ENCODE measurements at places on chromosomes 12 and 14.
A peak's percentile ranks its signal among the peaks of the same experiment; 100 is the strongest.

DNA sequence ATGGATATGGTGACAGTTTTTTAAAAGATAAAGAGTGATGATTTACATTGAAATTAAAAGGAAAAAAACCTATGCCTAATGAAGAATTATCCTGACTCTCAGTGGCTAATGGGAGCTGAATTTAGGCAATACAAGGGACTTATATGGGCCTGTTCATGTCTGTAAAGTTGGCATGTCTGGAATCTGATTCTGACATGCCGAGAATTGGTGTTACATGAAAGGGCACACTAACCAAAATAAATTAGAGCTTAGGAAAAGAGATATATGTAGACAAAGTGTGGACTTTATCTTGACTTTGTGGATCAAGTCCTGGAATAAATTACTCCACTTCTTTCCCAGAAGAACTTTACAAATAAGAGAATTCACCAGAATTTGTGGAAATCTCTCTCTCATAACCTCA is 1.1 kb downstream of the TDG start:
- peak; percentile 13 for DNase-seq

DNA sequence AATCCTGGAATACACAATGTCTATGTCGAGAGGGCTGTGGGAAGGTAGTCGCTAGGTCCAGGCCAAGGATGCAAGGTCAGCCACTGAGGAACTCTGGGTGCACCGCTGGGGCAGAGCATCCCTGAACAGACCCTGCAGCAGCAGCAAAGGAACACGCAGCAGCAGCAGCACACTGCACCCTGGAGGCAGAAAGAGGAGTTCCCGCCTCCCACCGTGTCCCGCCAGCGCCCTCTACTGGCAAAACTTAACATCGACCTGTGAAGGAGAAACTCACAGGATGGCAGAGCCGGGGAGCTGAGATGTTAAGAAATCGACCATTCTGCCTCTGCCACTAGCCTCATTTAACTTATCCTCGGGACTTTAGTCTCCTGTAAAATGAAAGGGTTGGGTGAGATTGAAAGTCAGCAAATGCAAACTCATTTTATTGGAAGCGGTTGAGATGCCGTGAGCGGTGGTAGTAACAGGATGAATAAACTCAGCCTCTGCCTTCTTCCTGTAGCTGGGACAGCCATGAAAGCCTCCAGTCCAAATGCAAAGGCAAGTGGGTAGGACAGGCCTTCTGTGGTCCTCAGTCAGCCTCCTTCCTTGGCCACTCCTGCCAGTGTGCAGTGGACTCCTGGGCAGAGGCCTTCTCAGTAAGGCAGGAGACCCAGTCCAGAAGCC is 45.6 kb downstream of the STAB2 start:
- DNase-seq = peak; percentile 52

- DNase-seq = no peak
These were observed 202.6 kb upstream of the AVPR1A start for GRCh38 chr12:63353559-63353958.

DNA sequence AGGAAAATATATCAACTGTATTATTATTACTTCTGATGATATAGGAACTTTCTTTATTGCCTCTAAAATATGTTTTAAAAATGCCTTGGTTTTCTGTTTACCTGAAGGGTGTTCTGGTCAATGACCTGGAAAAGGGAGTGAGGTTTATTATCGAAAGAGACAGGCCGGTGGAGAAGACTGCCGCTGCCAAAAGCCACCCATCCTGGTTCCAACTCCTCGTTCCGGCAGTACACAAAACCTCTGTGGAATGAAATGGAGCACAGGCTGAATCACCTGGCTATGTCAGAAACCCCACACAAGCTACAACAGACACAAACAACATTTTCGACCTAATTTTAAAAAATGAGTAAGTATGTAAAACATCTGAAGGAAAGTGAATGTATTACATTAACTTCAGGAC is 73.6 kb downstream of the HECTD4 start:
- no peak for DNase-seq

DNA sequence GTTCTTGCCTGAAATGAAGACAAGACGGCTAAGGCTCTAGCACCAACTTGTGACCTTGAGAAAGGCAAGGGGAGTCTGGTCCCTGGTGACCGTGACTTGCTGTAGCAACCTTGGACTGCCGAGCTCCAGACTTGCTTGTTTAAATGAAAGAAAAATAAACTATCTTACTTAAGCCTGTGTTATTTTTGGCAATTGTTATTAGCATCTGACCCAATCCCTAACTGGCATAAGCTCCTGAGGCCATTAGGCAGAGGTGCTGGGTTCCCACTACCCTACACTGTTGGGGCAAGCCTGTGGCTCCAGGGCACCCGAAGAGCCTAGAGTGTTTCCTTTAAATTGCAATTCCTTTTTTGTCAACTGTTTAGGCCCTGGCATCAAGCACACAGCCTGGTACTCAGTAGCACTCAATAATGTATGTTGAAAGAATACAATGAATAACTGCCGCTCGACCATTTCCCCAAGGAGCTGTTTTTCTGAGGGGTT is 106.9 kb upstream of the HIF1A start:
- no peak for DNase-seq

DNA sequence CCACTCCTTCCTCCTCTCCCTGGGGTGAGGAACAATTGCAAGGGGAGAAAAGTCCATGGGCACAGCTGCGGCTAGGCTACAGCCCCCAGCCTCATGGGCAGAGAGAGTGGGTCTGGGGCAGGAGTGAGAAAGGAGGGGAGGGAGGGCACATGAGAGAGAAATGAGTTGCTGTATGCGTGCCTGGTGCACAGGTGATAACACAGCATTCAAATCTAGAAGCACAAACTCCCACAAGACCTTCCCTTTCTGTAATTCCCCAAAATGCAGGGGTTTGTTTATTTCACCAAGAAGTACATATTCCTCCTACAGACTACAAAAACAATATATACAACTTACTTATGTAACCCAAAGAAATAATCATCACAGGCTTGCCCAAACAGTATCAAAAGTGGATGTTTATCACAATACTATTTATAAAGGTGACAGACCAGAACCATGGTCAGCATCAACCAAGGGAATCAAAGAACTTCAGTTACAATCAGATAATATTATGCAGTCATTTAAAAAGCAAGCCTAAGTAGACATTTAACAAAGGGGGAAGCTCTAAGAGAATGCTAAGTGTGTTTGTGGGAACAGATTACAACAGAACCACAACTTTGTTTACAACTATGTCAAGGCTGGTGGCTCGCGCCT is 54.2 kb downstream of the ITPK1 start:
- DNase-seq = no peak

Measured in amniotic epithelial cell (primary cell).